Stimulated activated CD4-positive, alpha-beta T cell treated with anti-CD3 and anti-CD28 coated beads, Interleukin-15, amount 100 ng/mL, for 1 hour (primary cell): ENCODE measurements at places on chromosomes 6 and 20.

DNA sequence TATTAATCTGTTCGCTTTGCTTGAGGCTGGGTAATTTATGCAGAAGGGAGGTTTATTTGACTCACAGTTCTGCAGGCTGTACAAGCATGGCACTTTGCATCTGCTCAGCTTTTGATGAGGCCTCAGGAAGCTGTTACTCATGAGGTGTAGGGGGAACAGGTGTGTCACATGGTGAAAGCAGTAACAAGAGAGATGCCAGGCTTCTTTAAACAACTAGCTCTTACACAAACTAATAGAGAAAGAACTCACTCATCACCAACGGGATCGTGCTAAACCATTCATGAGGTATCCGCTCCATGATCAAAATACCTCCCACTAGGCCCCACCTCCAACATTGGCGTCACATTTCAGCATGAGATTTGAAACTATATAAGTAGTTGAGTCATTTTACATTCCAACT, 34.4 kb upstream of the GCLC start:
- no peak for DNase-seq

- no peak for DNase-seq
These were observed 64.3 kb downstream of the FAM83B start for GRCh38 chr6:54910921-54911320.

- DNase-seq: no peak
These were observed 9.9 kb upstream of the KCNK15 start for GRCh38 chr20:44735816-44736169.

GRCh38 chr6:153405931-153406330, 274.8 kb upstream of the RGS17 start:
- DNase-seq: no peak

GRCh38 chr20:32484958-32485769, 100.0 kb downstream of the NOL4L start:
- DNase-seq: peak; percentile 68
